ENCODE measurements at places on chromosomes 6 and 20.

- DNase-seq: no peak
Measured at GRCh38 chr20:57493091-57493615, 31.8 kb downstream of the CTCFL start.

GRCh38 chr6:25898289-25898977 lies 24.4 kb upstream of the SLC17A3 start:
- DNase-seq: no peak

DNA sequence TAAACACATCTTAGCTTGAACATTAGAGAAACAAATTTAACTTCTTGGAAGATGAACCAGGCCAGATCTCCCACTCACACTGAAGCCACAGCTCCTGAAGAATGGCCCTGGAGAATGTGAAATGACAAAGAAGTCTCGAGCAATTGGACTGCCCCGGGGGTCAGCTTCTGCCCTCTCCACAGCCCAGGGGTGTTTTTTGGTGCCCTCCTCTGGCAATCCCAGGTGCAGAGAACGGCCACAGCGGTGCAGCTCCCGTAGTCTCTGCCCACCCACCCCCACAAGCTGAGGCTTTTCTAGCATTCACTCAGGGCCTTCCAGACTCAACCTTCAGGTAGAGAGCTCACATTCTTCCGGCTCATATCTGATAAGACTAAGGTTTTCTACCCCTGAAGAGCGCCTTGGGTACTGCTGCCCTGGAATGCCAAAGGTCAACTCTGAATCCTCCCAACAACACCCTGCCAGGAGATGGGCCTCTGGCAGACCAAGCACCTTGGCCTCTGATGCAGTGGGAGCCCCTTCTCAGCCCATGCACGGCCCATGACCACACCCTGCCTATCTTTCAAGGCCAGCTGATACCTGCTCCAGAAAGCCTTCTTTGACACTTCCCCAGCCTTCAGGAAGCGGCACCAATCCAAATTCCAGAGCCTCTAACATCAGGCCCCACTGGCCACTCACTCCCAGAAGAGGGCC lies 208.3 kb downstream of the SYNDIG1 start:
- DNase-seq: no peak

DNA sequence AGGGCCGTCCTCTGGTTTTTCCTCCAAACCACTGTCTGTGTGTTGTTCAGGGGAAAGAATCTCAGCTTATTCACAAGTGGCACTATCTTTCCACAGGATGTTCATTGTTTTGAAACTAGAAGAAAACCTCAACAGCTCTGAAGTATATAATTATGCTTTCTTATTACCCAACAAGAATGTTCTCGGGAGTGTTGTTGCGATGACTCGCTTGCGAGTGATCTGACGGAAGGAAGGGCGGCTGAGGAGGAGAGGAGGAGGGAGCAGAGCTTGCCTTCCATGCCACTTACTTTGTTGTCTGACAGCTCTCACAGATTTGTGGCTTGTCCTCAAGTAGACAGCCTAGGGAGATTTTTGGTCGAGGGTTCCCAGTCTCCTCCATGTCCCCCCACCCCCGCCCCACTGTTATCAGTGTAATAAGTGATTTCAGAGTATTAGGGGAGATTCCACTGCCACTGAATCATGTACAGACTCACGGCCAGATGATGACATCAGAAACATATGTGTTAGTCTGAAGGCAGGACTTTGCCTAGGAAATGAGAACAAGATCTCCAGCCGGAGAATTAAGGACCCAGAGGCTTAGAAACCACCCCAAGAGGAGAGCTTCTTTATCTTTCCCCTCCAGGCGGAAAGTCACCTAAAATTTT lies 80.7 kb upstream of the CCN6 start:
- DNase-seq: peak; percentile 41

GRCh38 chr6:119109654-119110325 lies 31.3 kb upstream of the FAM184A start:
- DNase-seq: no peak

DNA sequence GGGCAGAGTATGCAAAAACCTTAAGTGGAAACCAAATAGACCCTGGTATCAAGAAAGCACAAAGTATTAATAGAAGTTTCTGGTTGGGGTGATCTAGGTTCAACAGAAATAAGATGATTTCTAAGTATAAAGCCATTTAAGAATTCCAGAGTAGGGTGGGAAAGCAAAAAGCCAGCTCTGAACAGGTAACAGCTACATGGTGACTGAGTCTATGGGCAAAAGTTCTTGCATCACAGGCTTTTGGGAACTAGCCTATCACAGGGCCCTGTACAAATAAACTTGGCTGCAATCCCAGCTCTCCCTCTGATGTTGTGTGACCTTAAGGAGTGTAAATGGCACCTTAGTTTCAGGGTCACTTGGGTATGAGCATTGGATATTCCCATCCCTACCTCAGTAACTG lies 5.5 kb downstream of the TCF19 start:
- DNase-seq: no peak

DNA sequence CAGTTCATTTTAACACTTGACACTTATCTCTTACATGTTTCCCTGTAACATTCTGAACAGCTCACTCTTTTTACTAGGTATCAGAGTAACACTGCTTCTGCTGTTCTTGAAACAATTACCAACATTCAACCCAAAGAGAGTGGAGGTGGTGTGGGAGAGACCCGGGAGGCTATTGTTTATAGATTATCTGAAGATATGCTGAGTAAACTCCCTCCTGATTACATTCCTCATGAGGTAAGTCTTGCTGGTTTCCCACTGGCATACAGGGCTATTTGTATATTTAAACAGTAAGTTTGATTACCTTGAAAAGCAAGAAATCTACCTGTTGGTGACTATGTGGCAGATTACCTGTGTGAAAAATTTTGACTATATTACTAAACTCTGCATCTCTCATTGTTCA lies 39.8 kb upstream of the GLP1R start:
- no peak for DNase-seq

- DNase-seq: no peak
Measured at GRCh38 chr6:54617730-54618129, 228.8 kb upstream of the FAM83B start.

Measured in effector CD8-positive, alpha-beta T cell (primary cell).